ENCODE measurements at places on chromosomes 1 and 21.

- DNase-seq: no peak
Measured at GRCh38 chr21:46091631-46092025, 6.3 kb upstream of the COL6A2 start.

DNA sequence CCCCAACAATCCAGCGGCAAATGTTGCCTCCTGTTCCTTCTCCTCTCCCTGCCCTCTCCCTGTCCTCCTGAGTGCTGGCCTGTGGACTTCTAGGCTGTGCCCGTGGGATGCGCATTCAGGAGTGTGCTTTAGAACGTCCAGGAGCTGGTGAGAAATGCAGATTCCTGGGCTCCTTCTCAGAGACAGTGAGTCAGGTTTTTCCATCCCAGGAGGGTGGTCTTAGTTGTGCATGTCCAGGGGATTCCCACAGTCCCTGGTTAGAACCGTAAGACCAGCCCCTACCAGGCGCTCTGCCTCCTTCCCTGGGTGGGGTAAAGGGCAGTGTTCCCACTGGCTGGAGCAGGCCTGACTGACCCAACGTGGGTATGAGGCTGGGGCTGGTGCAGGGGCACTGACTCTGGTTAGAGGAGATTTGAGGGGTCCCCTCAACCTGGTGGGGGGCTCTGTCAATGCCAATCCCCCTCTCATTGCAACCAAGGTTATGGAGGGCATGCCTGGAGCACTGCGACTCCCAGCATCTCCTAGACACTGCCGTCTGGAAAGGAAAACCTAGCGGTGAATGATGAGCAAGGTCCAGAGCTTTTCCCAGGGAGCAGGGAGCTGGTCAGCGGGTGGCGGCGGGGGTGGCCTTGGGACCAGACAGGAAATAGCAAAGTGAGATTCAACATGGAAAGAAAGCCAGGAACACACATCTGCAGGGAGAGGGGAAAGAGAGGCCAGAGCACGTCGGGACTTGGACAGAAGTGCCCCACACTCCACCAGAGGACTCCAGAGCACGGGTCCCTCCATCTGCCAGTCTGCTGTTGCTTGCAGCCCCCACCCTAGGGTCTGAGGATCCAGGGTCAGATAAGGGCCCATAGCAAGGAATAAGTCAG, 38.5 kb downstream of the HSPG2 start:
- DNase-seq: no peak

DNA sequence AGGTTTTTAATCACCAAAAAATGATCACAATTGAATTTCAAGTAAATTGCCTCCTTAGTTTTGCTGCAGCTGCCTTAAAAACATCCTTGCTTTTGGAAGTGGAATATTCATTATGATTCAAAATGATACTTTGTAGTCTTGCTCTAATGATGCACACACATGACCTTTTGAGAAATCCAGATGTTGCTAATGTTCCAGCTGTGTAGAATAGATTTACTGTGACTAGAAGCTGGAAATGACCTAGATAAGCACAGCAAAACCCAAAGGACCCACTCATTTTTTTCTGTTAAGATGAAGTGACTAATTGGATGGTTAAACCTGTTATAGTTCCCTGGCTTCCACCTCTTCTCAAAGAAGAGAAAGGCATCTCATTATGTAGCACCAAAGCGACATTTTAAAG, 64.6 kb upstream of the RALGPS2 start:
- DNase-seq: no peak

DNA sequence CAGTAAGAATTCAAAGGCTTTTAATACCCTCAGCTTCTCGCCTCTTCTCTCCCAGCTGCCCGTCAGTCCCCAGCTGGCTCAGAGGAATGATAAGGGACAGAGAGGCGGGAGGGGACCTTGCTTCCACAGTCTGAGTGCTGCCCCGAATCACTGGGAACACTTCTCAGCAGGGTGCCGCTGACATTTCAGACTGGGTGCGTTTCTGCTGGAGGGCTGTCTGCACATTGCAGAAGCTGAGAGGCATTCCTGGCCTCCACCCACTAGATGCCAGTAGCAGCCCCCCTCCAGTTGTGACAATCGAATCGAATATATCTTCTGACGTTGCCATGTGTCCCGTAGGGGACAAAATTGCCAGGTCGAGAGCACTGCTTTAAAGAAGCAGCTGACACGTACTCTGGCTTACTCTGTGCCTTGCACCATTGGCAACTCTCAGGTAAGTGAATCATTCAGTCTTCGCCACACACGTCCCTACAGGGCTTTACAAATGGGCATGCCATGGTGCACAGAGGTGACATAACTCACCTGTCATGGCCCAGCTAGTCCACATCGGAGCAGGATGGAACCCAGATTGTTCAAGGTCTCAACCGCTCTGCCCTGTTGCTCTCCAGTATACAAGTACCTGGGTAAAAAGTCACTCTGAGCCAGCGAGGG, 23.9 kb downstream of the CTNNBIP1 start:
- no peak for DNase-seq
